ENCODE measurements at places on chromosomes 7 and 10.

- no peak for DNase-seq
These were observed 75.3 kb upstream of the AASS start for GRCh38 chr7:122219253-122219865.

GRCh38 chr10:48460182-48460581 lies 144.7 kb downstream of the ARHGAP22 start:
- no peak for DNase-seq

- DNase-seq, result peak; percentile 35
These were observed 441 bp downstream of the FBH1 start for GRCh38 chr10:5890452-5890915.

DNA sequence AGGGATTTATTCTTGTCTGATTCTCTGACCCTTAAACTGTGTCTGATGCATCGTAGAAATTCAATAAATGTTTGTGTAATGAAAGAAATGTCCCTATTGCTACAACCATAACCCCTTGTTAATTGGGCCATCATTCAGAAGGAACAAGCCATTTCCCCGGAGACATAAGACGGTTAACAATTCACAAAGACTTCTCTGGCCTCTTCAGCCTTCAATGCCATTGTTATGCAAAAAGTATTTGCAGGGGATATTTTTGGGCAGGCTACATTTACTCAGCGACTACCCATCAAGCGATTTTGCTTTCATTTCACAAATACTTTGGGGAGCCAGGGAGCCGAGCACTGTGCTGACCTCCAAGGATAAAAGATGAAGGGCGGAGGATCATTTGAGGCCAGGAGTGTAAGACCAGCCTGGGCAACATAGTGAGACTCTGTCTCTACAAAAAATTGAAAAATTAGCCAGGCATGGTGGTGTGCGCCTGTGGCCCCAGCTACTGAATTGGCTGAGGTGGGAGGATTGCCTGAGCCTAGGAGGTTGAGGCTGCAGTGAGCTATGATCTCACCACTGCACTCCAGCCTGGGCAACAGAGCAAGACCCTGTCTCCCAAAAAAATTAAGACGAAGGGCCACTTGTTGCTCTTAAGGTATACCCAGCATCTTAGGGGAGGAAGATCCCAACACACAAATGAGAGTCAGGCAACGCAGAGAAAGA lies 20.0 kb upstream of the SDK1 start:
- DNase-seq, result no peak

GRCh38 chr7:17994079-17994850 lies 33.4 kb downstream of the PRPS1L1 start:
- DNase-seq, result peak; percentile 26

DNA sequence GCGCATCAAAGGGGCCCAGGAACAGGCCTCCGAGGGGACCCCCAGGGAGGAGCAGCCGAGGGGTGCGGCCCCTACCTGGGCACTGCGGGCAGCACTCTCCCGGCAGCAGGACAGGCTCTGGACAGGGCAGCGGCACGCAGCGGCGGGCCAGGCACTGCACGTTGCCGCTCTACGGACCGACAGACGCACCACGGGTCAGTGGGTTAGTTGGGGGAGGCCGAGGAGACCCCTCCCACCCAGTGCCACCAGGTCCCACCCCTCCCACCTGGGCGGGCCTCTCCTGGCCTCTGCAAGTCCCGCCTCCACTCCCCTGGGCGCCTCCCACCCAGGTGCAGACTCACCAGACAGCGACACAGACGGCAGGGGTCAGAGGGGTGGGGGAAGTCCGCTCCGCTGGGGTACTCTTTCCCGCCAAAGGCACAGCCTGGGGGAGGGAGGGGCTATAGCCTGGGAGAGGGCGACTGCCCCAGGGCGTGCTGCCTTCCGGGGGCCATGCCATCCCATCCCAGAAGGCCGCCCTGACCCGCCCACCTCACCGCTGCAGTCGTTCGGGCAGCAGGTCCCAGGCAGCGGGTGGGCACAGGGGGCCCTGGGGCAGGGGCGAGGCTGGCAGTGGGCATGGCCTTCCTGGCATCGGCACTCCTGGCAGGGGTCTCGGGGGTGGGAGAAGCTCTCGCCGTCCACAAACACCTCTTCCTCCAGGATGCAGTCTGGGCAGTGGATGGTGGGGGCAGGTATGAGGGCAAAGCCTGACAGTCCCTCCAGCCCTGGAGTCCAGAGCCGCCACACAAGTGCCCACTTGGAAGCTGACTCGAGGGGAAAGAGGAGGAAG lies 19.2 kb downstream of the KCP start:
- DNase-seq, result peak; percentile 23

DNA sequence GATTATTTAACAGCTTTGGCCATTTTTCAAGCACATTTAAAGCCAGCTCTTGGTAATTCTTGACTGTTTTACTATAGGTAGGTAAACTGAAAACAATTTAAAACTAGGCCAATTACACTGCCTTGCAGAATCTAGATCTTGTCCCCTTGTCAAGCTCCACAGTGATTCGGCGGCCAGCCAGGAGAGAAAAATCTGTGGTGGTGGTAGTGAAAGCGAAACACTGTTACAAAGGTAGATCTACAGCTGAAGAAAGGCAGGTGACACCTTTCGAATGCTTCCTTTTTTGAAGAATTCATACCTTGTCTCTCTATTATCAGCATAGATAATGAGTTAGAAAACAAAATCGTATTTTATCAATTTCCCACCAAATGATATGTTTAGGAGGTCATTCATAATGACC lies 218.3 kb downstream of the POU6F2 start:
- DNase-seq, result no peak

DNA sequence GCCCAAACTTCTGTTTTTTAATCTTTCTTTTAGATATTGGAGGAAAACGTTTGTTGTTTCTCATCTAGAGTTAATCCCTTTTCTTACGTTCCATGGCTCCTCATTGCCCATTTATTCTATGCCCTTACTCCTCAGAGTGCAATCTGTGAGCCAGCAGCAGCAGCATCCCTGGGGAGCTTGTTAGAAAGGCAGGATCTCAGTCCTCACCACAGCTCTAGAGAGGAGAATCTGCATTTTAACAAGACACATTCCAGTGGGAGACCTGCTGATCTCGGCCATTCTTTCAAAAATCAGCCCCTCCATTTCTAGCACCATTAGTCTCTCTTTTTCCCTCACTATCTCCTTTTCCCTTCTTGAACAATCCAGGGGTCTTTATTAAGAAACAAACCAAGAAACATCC lies 84.4 kb upstream of the NOBOX start:
- DNase-seq, result no peak

- peak; percentile 50 for DNase-seq
These were observed 133.0 kb upstream of the ZNF32 start for GRCh38 chr10:43781480-43782361.

- no peak for DNase-seq
These were observed 115.8 kb downstream of the ADAM12 start for GRCh38 chr10:126272526-126272925.

Measured in stimulated activated CD4-positive, alpha-beta T cell treated with anti-CD3 and anti-CD28 coated beads, Interleukin-2, amount 100 ng/mL, for 24 hours (primary cell).